ENCODE measurements at places on chromosomes 6 and 20. TPM values are rescaled to one million over a fixed set of nuclear protein-coding genes. Genes with fewer than 3 reads are reported as not detected.
A peak's percentile ranks its signal among the peaks of the same experiment; 100 is the strongest.

C20orf204 gene
- total RNA-seq: 0.50 TPM

DNA sequence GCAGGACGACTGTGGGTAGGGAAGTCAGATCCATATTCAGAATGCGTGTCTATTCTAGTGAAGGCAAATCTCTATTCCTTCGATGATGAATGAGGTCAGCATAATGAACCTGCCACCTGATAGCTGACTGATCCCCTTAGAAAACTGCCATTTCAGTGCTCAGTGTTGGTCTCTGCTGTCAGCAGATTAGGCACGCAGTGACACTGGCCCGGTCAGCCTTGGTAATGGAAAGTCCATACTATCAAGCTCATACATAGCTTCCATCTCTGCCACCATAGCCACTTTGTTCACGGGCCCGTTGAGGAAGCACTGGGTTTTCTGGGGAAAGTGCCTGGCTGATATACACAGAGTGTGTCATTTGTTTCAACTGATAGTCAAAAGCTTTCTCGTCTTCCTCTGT, 54.0 kb downstream of the C6orf52 start:
- DNase-seq: no peak

GRCh38 chr6:84037425-84038089, 4.0 kb downstream of the MRAP2 start:
- no peak for DNase-seq

DXO gene
- total RNA-seq: 25.4 TPM

- no peak for DNase-seq
Observed at GRCh38 chr6:34928695-34929094, 39.6 kb downstream of the ANKS1A start.

DNA sequence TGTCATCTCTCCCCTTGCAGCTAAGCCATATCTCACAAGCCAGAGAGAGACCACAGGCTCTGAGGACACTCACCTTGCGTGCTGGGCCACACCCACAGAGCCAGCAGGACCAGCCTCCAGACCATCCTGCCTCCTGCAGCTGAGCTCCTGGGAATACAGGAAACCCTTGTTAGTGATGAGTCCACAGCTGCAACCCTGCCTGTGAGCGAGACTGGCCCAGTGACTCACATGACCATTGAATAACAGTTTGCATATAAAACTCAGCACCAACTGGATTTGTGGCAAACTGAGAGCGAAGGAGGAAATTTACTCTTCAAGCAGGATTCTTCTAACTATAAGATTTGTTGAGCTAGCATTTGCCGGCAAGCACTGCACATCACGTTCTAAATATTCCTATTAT, 3.0 kb downstream of the THBS2 start:
- DNase-seq: peak; percentile 91
